ENCODE measurements at places on chromosomes 6 and 20.

- DNase-seq = no peak
These were observed 36.9 kb upstream of the NOL4L start for GRCh38 chr20:32621891-32622584.

DNA sequence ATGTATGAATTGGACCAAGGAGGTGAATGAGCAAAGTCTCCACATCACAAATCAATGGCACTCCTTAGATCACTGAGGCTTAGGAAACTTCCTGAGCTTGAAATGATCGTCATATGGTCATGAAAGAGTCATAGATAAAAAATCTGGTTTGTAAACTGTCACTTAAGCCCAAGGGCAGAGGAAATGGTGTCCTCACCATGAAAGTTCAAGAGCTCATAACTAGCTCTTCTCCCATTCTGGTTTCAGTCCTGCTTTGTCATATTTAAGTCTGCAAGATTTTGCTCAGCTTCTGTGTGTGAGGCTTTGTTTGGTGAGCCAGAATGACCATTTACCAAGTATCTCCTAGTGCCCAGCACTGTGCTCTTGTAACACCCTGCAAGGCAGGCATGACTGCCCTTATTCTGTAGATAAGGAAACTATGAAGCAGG lies 60.5 kb downstream of the GJA10 start:
- no peak for DNase-seq

DNA sequence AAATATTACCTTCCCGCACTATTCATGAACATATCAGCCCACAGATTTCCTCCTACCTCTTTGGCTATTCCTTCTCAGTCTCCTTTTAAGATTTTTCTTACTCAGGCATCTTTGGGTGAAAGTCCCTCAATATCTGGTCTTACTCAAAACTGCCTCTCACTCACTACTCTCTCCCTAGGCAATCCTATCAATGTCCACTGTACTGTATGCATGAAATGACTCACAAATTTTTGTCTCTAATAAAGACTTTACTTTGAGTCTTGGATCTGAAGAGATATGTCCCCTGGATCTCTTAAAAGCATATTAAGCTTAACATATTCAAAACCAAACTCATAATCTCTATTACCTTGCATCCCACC lies 24.4 kb downstream of the IL22RA2 start:
- DNase-seq = no peak

- no peak for DNase-seq
These were observed 75.8 kb downstream of the EFHC1 start for GRCh38 chr6:52495922-52496321.

- no peak for DNase-seq
These were observed 41.0 kb upstream of the MPC1 start for GRCh38 chr6:166423781-166424180.

GRCh38 chr6:14933183-14933544 lies 312.7 kb upstream of the JARID2 start:
- DNase-seq = no peak

DNA sequence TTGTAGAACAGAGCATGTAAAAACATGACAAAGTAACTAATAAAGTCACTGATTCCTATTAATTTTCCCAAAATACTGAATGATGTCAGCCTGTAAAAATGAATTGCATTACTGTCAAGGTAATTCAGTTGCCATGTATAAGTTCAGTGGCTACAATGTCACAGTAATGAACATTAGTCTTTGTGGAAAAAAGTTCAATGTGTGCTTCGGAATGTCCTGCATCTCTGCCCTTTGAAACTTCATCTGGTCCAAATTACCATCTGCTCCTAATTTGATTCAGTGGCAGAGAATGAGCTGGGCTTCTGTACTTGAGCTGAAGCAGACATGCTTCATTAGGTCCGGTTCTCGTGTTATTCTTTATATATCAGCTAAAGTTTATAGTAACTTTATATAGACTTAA lies 567.4 kb downstream of the COL12A1 start:
- no peak for DNase-seq

All from Karpas-422 (cell line).